Tibial nerve (tissue), 4 donors: ENCODE measurements at places on chromosomes 1 and 21. TPM values are rescaled to one million over a fixed set of nuclear protein-coding genes. Genes with fewer than 3 reads are reported as not detected.
A peak's percentile ranks its signal among the peaks of the same experiment; 100 is the strongest.

GRCh38 chr1:112004076-112004475, 14.6 kb upstream of the KCND3 start:
- H3K36me3 ChIP-seq, result no peaks in the 10 kb centered on the region
- no peak overlapping the region for H3K27ac ChIP-seq

GRCh38 chr1:64335636-64336035, 132.2 kb downstream of the UBE2U start:
- DNase-seq, result no peak
- H3K36me3 ChIP-seq, result no peaks in the 10 kb centered on the region
- H3K27ac ChIP-seq, result no peak overlapping the region
- H3K27me3 ChIP-seq, result no peaks in the 10 kb centered on the region
- H3K4me1 ChIP-seq, result no peaks in the 10 kb centered on the region

GRCh38 chr1:243910607-243911006, 60.6 kb upstream of the AKT3 start:
- no peaks in the 10 kb centered on the region for H3K36me3 ChIP-seq
- H3K4me1 ChIP-seq, result no peaks in the 10 kb centered on the region
- no peak overlapping the region for H3K4me3 ChIP-seq
- DNase-seq, result no peak
- peaks cover 14% of the 10 kb centered on the region for H3K27me3 ChIP-seq

The GBP6 gene
- not detected for total RNA-seq

GRCh38 chr1:161989108-161989507, 34.6 kb downstream of the OLFML2B start:
- H3K4me1 ChIP-seq, result no peaks in the 10 kb centered on the region
- no peak for DNase-seq
- no peaks in the 10 kb centered on the region for H3K36me3 ChIP-seq

DNA sequence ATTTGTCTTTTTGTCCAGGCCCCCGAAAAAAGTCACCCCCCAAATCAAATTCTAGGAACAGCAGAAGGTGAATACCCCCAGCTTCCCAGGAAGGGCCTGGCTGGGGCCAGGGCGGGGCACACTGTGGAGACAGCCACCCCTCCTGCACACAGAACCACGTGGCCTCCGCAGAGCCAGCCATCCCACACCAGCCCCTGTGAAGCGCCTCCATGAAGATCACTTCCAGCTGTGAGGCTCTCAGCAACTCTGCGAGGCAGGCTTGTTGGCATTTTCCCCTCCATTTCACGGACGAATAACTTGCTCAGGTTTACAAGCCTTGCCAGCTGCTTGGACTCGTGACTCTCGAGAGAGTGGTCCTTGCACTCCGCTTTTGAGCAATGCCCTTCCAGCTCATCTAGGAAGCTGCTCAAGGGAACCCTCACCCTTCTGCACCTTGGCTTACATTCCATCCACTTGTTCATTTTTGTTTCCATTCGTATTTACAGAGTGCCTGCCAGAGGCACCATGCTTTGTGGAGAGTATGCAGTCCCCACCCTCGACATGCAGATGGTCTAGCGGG, 48.2 kb downstream of the SYT6 start:
- H3K4me3 ChIP-seq, result no peak overlapping the region
- no peaks in the 10 kb centered on the region for H3K27me3 ChIP-seq
- no peaks in the 10 kb centered on the region for H3K4me1 ChIP-seq
- no peak overlapping the region for H3K27ac ChIP-seq
- no peaks in the 10 kb centered on the region for H3K36me3 ChIP-seq

GRCh38 chr1:97202481-97203380, 481.1 kb downstream of the PTBP2 start:
- no peak overlapping the region for H3K4me3 ChIP-seq
- H3K27ac ChIP-seq, result no peak overlapping the region
- peaks cover 17% of the 10 kb centered on the region for H3K4me1 ChIP-seq
- no peaks in the 10 kb centered on the region for H3K27me3 ChIP-seq

DNA sequence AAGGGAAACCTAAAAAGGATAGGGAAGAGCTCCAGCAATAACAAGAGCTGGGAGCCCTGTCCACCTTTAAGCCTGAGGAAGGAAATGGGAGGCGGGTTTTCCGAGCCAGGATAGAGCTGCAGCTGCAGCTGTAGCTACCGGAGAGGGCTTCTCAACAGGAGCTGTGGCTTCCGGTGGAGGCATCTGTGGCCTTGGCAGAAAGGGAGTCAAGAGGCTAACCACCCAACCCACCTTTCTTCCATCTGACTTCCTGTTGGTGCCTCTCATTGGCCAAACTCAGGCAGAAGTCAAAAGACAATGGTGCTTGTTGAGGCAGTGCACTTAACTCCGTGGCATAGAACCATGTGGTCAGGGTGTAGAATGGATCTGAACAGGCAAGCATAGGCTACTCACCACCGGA, 313.1 kb upstream of the DAB1 start:
- H3K4me3 ChIP-seq, result no peak overlapping the region
- no peaks in the 10 kb centered on the region for H3K4me1 ChIP-seq
- H3K27me3 ChIP-seq, result no peaks in the 10 kb centered on the region
- no peak overlapping the region for H3K27ac ChIP-seq
- H3K36me3 ChIP-seq, result no peaks in the 10 kb centered on the region
- no peak for DNase-seq

- no peak overlapping the region for H3K4me3 ChIP-seq
- no peaks in the 10 kb centered on the region for H3K36me3 ChIP-seq
- no peaks in the 10 kb centered on the region for H3K27me3 ChIP-seq
- DNase-seq, result no peak
- H3K27ac ChIP-seq, result no peak overlapping the region
Observed at GRCh38 chr1:60503266-60503925, 429.8 kb upstream of the C1orf87 start.

DNA sequence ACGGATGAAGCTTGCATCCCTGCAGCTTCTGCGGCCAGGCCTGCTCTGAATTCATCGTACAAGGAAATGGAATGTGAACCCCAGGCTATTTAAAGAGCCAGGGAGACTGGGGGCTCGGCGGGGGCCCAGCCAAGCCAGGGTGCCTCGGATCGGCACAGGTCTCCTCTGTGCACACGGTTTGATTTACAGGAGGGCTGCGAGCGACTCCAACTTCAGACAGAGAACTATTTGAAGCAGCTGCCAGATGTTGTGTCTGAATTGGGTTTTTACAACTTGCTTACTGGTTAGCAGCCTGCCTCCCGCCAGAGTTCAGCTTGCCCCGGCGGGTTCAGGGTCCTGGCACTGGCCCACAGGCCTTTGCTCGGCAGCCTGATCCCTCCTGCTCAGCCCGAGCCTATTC, 83.2 kb downstream of the SPSB1 start:
- peak; percentile 43 for DNase-seq
- H3K27ac ChIP-seq, result peak overlapping the region; percentile 89
- H3K4me3 ChIP-seq, result no peak overlapping the region
- no peaks in the 10 kb centered on the region for H3K4me1 ChIP-seq
- no peaks in the 10 kb centered on the region for H3K27me3 ChIP-seq

DNA sequence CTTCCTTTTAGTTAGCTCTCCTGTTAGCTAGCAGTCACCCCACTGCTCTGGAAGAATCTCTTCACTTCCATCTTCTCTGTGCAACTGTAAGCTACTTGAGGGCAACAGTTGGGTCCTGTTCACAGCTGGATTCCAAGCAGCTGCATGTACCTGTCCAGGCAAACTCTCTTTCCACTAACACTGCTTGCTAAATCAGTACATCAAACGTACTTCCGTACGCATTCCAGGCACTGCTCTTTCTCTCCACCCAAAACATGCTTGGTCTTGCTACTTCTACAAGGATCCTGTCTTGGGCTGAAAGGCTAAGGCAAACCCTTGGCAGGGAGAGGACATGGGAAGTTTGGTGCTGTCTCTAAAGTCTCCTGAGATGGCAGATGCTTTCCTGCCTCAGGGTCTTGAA, 139.2 kb upstream of the CACNA1E start:
- H3K4me1 ChIP-seq, result no peaks in the 10 kb centered on the region
- H3K27me3 ChIP-seq, result no peaks in the 10 kb centered on the region

- H3K27ac ChIP-seq, result no peak overlapping the region
- no peaks in the 10 kb centered on the region for H3K27me3 ChIP-seq
- H3K4me1 ChIP-seq, result no peaks in the 10 kb centered on the region
- DNase-seq, result no peak
- no peak overlapping the region for H3K4me3 ChIP-seq
Observed at GRCh38 chr1:218874313-218874712, 299.4 kb upstream of the LYPLAL1 start.

The TBX19 gene
- 1.8 TPM for total RNA-seq

GRCh38 chr1:162191396-162192305, 122.2 kb downstream of the NOS1AP start:
- no peak overlapping the region for H3K4me3 ChIP-seq
- no peak overlapping the region for H3K27ac ChIP-seq
- no peaks in the 10 kb centered on the region for H3K36me3 ChIP-seq
- DNase-seq, result no peak
- H3K27me3 ChIP-seq, result no peaks in the 10 kb centered on the region

DNA sequence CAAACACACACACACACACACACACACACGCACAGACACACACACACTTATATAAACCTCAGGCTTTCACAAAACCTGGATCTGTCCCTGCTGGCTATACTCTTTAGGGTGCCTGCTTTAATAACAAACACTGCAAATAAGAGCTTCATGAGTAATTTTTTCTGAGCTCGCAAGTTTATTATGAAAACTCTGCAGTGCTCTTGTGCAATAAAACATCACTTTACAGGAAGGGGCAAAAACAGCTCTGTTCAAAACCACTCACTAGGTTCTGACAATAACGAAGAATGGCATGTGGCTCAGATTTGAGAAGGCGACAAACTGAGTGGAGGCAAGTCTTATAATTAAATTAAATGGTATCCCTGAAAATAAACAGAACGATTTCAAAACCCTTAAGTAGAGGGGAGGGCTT, 42.6 kb upstream of the CTPS1 start:
- H3K27me3 ChIP-seq, result no peaks in the 10 kb centered on the region
- peak overlapping the region; percentile 13 for H3K27ac ChIP-seq
- peaks cover 8% of the 10 kb centered on the region for H3K4me1 ChIP-seq
- no peak for DNase-seq
- no peak overlapping the region for H3K4me3 ChIP-seq

DNA sequence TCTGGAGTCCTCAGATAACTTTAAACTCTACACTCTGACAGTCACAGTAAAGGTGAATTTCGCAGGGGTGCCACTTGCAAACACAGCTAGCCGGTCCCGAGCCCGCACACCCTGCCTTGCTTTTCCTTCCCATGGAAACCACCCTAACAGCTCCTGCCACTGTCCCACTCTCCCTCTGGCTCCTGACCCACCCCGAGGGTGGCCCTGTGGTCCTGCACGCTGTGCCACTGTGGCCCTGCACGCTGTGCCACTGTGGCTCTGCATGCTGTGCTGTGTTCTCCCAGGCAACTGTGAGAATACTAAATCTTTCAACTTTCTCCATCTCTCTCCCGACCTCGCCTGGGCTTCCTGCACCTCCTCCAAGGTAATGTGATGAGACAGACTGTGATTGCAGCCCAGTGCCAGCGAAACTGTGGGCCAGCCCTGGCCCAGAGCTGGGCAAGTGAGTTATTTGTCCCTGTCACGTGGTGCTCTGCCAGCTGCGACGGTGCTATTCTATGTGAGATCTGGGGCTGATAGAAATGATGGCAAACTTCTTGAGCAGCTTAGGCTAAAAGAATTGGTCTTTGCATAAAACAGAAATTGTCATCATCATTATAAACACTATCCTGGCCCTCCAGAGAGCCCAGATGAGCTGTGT, 63.4 kb upstream of the TARBP1 start:
- no peaks in the 10 kb centered on the region for H3K27me3 ChIP-seq
- H3K4me1 ChIP-seq, result peaks cover 30% of the 10 kb centered on the region
- DNase-seq, result no peak

DNA sequence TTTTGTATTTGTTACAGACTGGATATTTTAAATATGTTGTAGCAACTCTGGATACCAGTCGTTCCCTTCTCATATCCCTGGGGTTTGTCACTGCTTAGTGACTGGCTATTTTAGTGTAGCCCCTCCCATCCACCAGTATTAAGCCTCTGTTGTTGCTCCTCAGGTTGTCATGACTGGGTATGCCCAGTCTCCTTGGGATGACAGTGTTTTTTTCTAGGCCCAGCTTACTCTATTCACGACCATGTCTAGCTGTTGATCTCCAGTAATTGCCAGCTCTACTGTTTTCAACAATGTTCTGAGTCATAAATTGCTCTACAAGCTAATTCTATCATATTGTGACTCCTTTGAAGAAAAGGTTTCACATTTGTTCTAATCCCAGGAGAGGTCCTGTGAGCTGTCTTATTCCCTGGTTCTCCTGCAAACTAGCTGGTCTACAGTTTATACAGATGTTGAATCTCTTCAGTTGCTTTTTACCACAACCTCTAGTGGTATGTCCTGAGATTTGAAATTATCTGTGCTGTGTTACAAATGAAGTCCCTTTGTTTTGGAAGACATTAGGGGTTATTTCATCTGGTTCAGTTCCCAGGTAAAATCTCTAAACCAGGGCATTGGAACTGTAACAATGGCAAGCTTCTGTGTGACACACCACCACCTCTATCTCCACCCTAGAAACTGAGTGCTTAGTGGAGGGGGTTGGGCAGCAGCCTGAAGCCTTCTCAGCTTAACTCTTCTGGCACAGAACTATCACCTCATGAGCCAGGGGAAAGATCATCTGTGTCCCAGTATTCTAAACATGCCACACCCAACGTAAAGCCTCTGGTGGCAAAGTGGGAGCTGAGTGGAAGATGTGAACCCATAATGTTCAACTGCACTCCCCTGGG, 124.6 kb downstream of the TRIM33 start:
- no peak overlapping the region for H3K4me3 ChIP-seq
- no peak for DNase-seq
- no peaks in the 10 kb centered on the region for H3K27me3 ChIP-seq
- no peak overlapping the region for H3K27ac ChIP-seq

The AK5 gene
- 16.7 TPM for total RNA-seq

- H3K4me3 ChIP-seq, result no peak overlapping the region
- H3K36me3 ChIP-seq, result no peaks in the 10 kb centered on the region
- H3K27me3 ChIP-seq, result no peaks in the 10 kb centered on the region
Observed at GRCh38 chr21:34128124-34128523, 54.7 kb downstream of the MRPS6 start.

- DNase-seq, result no peak
- H3K4me1 ChIP-seq, result no peaks in the 10 kb centered on the region
- H3K27ac ChIP-seq, result no peak overlapping the region
- H3K27me3 ChIP-seq, result no peaks in the 10 kb centered on the region
Observed at GRCh38 chr1:84089465-84089864, 54.6 kb upstream of the PRKACB start.

The KRTAP19-1 gene
- total RNA-seq, result not detected
